ENCODE measurements at places on chromosomes 6 and 20.

DNA sequence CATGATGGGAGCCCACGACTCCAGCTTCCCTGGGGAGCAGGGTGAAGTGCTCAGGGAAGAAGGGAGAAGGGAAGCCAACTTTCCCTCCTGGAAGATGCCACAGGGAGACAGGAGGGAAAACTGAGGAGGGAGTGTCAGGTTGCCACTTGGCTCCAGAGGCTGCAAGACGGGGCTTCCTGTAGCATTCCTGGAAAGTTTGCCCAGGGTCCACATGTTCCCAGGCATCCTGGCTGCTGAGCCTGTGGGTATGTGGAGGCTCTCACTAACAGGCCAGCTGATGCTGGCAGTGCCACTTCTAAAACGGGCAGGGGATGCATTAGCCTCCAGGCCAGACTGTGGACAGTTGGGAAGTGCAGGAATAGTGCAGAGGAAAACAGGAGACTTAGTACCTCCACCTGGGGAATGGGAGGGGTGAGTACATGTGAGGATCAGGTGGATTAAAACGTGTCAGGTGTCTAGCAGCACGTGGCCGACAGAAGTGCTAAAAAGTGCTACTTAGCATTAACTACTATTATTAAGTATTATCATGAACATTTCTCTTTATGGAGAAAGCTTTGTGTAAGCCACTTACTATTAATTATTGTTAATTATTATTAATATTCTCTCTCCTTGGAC is 33.2 kb downstream of the BANF2 start:
- no peak for DNase-seq

DNA sequence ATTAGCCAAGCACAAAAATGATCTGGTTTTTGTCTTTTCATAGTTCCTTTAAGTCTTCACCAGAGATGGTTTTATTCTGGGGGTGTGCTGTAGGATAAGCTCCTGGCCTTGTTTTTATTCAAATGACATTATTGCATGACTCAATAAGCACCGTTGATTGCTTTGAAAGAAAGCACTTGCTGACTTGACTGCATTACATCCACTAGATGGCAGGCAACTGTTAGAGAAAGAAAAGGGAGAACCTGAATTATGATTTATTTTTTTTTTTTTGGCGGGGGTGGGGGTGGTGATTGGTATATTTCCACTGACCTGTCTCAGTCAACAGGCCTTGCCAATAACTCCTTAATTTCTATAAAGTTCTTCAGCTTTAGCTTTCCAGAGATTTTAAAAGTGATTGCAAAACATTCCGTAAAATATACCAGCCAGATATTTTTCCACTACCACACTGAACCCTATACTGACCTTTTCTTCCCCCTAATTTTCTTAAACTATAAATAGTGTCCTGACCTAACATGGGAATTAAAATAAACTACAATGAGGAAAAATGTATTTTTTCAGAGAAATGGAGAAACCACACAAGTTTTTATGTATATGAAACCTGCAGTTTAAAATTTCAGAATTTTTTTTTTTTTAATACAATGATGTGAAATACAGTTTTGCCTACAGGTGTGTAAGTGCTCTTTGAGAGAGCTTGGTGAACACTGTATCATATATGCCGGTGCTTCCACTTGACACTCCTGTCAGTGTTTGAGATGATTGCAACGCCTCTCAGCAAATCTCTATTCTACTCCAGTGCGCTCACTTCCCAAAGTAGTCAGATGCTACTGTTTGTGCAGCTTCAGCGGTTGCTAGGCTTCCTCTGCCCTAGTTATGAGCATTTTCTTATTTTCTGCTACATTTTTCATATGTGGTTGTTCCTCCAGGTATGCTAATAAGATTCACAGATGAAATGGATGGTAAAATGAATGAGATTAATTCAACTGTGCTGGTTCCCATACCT is 274.3 kb downstream of the CD109 start:
- no peak for DNase-seq

DNA sequence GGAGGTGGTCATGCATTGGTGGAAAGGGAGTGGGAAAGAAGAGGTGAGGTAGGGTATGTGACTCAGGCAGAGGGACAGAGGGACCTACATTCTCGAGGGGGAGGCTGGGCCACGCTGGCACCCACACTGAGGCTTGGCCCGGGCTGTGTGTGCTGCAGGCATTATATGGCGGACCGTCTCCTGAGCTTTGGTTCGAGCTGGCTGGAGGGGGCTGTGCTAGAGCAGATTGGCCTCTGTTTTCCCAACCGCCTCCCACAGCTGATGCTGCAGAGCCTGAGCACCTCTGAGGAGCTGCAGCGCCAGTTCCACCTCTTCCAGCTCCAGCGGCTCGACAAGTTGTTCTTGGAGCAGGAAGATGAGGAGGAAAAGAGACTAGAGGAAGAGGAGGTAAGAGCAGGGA is 23.4 kb downstream of the DNPH1 start:
- no peak for DNase-seq

DNA sequence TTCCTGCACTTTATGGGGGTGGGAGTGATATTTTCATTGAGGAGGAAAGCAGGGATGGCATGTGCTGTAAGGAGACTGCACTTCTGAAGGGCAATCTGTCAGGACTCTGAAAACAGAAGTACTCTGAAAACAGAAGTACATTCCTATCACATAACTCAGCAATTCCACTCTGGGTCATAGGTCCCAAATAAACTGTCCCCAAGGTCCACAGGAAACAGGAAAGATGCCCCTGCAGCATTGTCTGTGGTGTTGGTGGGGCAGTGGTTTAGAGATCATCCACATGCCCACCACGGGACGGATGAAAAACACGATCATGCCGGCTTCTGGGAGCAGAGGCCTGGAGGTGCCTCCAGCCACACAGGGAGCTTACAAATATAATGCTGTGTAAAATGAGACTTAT is 150.3 kb downstream of the OTOR start:
- DNase-seq: no peak

DNA sequence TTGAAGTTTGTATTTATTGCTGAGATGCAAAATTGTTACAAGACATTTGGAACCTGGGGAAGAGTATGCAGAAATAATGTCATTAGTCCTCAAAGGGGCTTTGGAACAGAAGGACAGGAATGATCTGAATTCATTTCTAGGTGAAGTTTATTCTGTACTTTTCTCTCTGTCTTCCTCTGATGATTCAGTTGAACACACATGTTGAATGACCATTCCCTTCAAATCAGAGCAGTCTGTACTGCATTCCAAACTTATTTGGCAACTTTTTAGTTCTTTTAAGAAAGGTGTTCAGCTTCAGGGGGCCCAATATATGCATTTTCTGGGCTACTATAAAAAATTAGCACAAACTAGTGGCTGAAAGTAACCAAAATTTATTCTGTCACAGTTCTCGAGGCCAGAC is 213.9 kb upstream of the LAMP5 start:
- DNase-seq: no peak

Data from NCI-H2081 treated with DMSO at 0.1 percent for 48 hours (cell line).